ENCODE measurements at places on chromosomes 16 and 17. TPM values are rescaled to one million over a fixed set of nuclear protein-coding genes. Genes with fewer than 3 reads are reported as not detected.

- no peak for DNase-seq
Observed at GRCh38 chr17:47660064-47660492, 10.4 kb downstream of the KPNB1 start.

DNA sequence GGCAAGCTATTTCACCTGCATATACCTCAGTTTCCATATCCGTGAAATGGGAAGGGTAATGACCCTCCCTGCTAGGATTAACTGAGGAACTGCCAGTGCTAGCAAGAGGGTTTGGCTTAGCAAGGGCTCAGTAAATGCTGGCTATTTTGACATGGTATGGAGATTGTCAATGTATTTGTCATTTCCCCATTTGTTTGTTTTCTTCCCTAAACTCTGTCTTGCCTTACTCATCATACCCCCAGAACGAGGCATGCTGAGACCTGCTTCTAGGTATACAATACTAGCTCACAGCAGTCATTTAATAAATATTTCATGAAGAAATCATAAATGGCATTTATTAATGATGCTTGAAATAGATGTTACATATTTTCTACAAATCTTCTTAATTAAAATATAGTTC is 124.0 kb downstream of the DYNLRB2 start:
- DNase-seq = no peak

GRCh38 chr16:88754912-88755744 is 29.9 kb downstream of the PIEZO1 start:
- no peak for DNase-seq

DNA sequence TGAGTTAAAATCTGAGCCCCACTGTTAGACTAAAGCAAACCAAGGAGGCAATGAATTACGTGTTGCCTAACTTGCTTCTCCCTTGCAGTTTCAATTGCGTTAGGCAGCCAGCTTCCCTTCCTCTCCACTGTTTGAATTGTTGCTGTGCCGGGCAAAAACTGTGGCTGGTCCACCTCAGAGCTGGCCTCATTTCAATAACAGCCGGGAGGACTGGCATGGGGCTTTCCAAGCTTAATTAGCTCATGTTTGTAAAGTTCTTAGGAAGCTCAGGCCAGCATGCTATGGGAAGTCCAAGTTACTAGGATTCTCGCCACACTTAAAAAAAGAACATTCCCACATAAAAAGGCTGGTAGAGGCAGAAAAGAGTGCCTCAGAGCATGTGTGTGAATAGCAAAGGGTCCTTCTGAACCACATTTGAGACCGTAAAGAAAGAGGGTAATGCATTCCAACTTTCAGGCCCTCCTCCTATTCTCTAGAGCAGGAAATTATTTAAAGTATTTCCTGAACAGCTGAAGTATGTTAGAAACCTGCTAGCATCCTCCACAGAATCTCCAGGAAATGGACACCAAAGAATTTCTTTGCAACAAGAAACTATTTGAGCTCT is 79.0 kb upstream of the SMURF2 start:
- no peak for DNase-seq

- no peak for DNase-seq
Observed at GRCh38 chr17:48718761-48719641, 3.3 kb downstream of the PRAC1 start.

DNA sequence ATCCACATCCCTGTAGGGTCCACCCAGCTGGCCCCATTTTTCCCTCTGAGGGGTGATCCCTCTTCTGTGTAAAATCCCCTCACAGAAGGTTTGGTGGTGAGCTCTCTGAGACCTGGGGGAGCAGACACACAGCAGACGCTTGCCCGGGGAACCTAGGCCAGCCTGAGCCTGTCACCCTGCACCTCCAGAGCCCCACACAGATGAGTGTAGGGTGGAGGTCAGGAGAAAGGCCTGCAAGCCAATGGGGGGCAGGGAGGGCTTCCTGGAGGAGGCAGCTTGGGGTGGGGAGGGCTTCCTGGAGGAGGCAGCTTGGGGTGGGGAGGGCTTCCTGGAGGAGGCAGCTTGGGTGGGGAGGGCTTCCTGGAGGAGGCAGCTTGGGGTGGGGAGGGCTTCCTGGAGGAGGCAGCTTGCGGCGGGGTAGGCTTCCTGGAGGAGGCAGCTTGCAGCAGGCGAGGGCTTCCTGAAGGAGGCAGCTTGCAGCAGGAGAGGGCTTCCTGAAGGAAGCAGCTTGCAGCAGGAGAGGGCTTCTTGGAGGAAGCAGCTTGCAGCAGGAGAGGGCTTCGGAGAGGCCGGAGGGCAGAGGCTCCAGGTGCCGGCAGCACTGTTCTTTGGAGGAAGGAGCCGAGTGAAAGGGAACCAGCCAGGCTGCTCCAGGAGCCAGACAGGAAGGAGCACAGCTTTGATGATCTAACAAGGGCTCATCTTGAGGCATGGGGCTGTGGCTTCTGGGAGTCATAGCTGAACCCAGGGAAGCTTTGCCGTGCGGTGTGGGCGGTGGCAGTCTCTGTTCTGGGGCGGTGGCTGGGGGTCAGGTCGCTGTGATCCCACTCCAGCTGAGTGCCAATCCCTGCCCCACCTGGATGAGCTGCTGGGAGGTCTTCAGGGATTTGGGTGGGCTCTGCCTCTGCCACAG is 83.7 kb upstream of the ZNF469 start:
- DNase-seq = no peak

DNA sequence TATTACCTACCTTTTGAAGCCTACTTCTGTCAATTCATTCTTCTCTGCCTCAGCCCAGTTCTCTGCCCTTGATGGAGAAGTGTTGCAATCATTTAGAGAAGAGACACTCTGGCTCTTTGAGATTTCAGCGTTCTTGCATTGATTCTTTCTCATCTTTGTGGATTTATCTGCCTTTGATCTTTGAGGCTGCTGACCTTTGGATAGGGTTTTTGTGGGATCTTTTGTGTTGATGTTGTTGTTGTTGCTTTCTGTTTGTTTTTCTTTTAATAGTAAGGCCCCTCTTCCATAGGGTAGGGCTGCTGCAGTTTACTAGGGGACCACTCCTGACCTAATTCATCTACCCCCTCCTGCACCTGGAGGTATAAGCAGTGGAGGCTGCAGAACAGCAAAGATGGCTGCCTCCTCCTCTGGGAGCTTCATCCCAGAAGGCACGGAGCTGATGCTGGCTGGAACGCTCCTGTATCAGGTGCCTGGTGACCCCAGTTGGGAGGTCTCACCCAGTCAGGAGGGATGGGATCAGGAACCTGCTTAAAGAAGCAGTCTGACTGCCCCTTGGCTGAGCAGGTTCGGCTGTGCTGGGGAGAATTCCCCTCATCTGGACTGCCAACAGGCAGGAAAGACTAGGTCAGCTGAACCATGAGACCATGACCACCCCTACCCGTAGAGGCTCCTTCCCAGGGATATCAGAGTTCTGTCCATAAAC is 28.0 kb downstream of the NFATC3 start:
- DNase-seq = no peak

- DNase-seq = no peak
Observed at GRCh38 chr17:60351012-60351695, 40.8 kb downstream of the USP32 start.

GRCh38 chr16:90008708-90009145 is 10.5 kb downstream of the DBNDD1 start:
- DNase-seq = no peak

GRCh38 chr17:82874011-82874835 is 34.4 kb upstream of the ZNF750 start:
- DNase-seq = no peak

DNA sequence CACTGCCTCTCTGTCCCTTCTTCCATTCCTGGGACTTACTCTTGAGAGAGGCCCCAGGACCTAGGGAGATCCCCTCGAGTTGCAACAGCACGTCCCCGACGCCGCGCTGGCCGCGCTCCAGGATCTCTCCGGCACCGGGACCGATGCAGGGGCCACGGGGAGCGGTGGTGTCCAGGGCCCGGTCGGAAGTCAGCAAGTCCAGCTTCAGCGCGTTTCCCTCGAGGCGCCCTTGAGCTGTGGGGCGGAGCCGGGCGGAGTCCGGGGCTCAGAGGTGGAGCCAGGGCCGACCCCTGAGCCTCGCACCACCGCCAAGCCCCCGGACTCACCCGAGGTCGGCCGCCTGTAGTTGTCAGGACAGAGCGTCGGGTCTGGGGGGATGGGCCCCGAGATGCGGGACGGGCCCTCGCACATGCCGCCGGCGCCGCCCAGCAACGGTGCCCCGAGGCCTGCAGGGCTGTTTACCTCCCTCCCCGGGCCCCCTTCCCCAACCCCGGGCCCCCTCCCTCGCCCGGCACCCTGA is 458 bp downstream of the ENKD1 start:
- no peak for DNase-seq

The SLC5A10 gene
- 0.30 TPM for polyA plus RNA-seq

The CDRT15 gene
- 0.34 TPM for polyA plus RNA-seq

Data from large intestine (tissue), 12 donors.